Naive thymus-derived CD4-positive, alpha-beta T cell (primary cell): ENCODE measurements at places on chromosomes 2 and 18. TPM values are rescaled to one million over a fixed set of nuclear protein-coding genes. Genes with fewer than 3 reads are reported as not detected.
A peak's percentile ranks its signal among the peaks of the same experiment; 100 is the strongest.

The SPEG gene
- 16.9 TPM for total RNA-seq

The PDE6D gene
- 35.7 and 38.7 TPM in 2 replicates for total RNA-seq

The KLHL41 gene
- not detected for total RNA-seq

The CRYBA2 gene
- not detected for total RNA-seq

The NXPH2 gene
- not detected in 2 replicates for total RNA-seq

The ABHD3 gene
- total RNA-seq, result 39.6 TPM

The SCG2 gene
- not detected for total RNA-seq

The SLC19A3 gene
- not detected for total RNA-seq

The KCNG2 gene
- total RNA-seq, result not detected

The UGT1A3 gene
- total RNA-seq, result not detected

The KHK gene
- 6.1 TPM for total RNA-seq

The FAM117B gene
- 12.8 and 13.3 TPM in 2 replicates for total RNA-seq

The CNTNAP5 gene
- total RNA-seq, result not detected in 2 replicates

The BOLL gene
- not detected for total RNA-seq

- DNase-seq, result no peak
Measured at GRCh38 chr2:233049194-233049761, 10.9 kb upstream of the INPP5D start.

GRCh38 chr2:192140236-192140839 is 54.4 kb downstream of the TMEFF2 start:
- no peak for DNase-seq

DNA sequence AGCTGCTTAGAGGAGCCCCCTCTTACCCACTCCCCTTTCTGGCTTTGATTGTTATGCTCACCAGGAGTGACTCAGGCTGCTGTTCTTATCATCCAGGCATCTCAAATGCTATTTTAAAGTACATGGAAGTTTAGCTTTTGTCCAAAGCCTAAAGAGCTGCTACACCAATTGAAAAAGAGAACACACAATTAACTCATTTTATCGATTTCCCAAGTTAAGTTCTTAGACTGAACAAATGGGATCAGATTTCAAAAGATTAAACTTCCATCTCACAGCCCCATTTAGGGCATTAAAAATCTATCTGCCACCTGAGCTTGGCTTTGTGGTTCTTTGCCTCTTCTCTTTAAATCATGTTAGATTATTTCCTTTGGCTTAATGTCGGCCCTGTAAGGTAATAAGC is 81.2 kb downstream of the MYO5B start:
- no peak for DNase-seq

- no peak for DNase-seq
Measured at GRCh38 chr2:200600549-200601225, 14.9 kb downstream of the AOX1 start.

DNA sequence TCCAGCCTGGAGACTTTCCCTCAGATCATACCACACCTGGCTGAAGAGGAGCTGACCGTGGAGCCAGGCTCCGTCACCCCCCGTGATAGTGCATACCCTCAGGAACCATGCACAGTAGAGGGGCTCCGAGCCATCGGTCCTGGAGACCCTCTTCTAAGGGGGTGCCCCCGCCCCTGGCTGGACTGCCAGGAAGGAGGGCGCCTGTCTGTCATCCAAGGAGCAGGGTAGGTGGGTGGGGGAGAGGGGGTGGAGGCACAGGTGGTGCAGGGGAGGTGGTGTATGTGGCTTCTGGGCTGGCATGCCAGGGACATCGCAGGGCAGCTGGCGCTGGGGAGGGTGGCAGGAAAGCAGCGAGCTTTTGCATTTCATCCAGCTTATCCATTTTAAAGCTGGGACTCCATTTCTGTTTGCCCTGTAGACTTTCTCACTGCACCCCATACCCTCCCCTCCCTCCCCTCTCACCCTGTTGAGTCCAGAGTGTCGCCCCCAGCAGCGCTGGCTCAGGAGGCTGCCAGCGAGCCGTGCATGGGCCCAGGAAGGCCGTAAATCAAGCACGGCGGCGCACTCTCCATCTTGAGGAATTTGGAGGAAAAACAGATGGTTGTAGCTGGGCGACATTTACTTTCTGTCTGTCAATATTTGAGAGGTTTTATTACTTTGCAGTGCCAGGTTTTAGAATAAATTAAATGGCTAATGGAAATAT is 56.2 kb upstream of the HS6ST1 start:
- no peak for DNase-seq

- DNase-seq, result no peak
Measured at GRCh38 chr2:134327367-134327766, 73.5 kb downstream of the MGAT5 start.

DNA sequence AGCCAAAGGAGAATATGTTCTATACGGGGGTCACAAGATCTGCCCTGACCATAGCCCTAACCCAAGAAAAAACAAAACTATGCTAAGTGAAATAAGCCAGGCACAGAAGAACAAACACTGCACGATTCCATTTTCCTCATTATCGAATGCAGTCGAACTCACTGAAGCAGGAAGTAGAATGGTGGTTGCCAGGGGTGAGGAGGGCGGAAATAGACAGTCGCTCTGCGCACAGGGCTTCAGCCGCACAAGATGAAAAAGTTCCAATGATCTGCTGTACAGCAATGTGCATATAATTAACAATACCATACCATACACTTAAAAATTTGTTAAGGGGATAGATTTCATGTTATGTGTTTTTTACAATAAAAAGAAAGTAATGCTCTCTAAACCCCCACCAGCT is 257.7 kb downstream of the TXNL1 start:
- DNase-seq, result no peak

- DNase-seq, result no peak
Measured at GRCh38 chr18:78770139-78770822, 209.3 kb upstream of the SALL3 start.

- DNase-seq, result no peak
Measured at GRCh38 chr2:63651861-63652651, 63.3 kb downstream of the MDH1 start.

DNA sequence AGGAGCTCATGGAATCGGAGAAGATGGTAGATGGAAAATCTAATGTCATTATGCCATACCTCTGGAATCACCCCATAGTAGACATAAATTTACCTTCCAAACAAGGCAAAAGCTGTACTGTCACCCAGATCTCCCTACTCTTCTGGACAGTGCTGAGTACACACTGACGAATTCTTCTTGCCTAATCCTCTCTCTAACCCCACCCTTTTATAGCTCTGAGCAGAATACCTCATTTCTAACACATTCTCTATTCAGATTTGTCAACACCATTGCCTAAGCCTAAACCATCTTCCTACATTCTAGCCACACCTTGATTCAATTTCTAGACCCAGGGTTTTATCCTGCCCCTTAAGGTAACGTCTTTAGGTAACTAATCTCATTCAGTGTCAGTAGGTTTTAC is 321.0 kb upstream of the NRP2 start:
- no peak for DNase-seq

GRCh38 chr18:60235164-60235563 is 137.4 kb downstream of the MC4R start:
- no peak for DNase-seq

- DNase-seq, result no peak
Measured at GRCh38 chr2:226544596-226545210, 254.9 kb downstream of the IRS1 start.

- DNase-seq, result no peak
Measured at GRCh38 chr2:190530248-190530900, 4.1 kb downstream of the NEMP2 start.

DNA sequence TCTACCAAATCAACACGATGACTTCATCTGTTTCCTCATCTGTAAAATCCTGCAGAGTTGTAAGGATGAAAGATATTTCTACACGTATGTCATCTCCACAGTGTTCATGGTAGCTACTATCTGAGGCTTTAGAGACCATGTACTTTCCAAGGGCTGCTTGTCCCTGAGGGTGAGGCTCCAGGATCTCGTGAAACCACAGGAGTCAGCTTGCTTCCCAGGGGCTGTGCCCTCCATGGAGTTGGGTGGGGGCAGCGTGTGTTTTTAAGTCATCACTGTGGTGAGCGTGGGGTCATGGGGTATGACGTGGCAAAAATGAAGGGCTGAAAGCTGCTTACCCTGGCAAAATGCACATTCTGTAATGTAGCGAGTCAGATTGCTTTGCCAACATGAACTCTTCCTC is 81.6 kb downstream of the ASAP2 start:
- DNase-seq, result no peak

GRCh38 chr2:97714950-97715652 is 1.7 kb downstream of the ZAP70 start:
- DNase-seq, result no peak

GRCh38 chr2:22196806-22197205 is 1073.0 kb downstream of the TDRD15 start:
- DNase-seq, result no peak

GRCh38 chr2:64284751-64285150 is 140.5 kb upstream of the PELI1 start:
- DNase-seq, result no peak

DNA sequence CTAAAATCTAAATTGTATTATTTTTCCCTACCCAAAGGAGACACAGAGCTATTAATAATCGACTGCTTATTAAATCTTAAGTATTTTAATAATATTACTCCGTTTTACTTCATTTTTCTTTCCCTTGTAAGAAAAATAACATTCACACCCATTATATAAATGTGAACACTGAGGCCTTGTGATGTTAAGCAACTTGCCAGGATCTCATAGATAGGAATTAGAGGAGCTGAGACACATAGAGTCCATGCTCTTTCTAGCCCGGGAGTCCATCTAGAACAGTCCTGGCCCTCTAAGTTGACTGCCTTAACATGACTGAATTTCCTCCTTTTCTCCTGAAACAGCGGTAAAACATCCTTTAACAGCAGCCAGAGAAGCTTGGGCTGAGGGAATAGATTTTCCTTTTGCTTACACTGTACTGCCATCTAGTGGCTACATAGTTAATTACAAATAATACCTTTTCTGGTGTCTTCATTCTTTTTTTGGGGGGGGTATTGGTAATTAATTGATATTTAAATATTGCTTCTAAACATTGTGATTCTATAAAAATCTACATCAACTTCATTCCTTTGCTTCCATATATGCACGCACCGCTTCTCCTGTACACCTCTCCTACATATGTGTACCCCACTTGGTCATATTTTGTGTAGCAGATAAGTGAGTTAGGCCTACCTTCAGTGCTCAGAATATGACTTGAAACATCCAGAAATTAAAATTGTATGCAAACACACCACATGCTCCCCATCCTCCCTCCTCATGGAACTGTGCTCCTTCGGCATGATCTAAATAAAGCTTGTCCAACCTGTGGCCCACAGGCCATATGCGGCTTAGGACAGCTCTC is 125.8 kb upstream of the HNMT start:
- peak; percentile 7 for DNase-seq

- no peak for DNase-seq
Measured at GRCh38 chr2:57523304-57523703, 523.3 kb upstream of the VRK2 start.

DNA sequence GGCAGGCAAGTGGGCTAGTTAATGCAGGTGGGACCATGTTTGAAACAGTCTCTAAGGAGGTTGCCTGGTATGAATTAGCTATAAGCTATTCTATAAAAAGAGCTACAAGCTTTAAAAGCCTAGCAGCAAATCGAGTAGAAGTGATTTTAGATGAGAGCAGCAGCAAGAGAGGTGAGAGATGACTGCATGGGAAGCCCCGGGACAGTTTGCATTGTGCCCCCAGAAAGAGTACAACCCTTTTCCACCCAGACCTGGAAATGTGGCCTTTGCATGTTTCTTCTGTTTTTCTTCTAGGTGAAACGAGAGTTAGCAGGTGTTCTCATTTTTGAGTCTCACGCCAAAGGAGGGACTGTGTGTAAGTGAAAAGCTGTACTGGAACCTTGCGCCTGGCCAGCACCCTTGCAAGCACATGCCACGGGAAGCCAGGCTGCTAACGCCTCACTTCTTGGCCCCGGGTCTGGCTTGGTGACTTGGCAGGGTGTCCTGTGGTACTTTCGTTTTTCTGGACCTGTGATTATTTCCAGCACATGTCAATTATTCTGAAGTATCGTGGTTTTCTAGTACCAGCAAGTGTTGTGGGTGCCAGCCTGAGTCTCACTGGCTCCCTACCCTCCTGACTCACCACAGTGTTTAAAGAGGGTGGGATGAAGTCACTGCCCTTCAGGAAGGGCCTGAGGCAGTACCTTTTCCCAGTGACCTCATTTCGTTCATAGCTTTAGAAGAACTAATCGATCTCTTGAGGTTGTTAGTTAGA is 90.3 kb upstream of the MAP3K20 start:
- DNase-seq, result no peak

- DNase-seq, result no peak
Measured at GRCh38 chr18:33840212-33840593, 262.2 kb downstream of the ASXL3 start.

- peak; percentile 64 for DNase-seq
Measured at GRCh38 chr2:44237221-44237620, 38.1 kb upstream of the SLC3A1 start.

DNA sequence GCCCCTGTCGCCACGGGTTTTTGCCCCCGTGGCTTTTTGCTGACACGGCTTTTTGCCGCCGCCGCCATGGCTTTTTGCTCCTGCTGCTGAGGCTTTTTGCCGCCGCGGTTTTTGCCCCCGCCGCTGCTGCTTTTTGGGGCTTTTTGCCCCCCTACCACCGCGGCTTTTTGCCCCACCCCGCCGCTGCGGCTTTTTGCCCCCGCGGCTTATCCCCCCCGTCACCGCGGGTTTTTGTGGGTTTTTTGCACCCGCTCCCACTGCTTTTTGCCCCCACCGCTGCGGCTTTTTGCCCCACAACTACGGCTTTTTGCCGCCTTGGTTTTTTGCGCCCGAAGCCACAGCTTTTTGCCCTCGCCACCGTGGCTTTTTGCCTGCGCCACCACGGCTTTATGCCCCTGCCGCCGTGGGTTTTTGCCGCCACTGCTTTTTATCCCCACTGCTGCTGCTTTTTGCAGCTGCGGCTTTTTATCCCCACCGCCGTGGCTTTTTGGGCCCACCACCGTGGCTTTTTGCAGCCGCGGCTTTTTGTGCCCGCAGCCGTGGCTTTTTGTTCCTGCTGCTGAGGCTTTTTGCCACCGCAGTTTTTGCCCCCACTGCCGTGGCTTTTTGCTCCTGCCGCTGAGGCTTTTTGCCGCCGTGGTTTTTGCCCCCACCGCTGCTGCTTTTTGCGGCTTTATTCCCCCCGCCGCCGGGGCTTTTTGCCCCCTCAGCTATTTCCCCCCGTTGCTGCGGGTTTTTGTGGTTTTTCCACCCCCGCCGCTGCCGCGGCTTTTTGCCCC is 2798.0 kb upstream of the TEKT4 start:
- DNase-seq, result no peak

GRCh38 chr2:239630618-239631286 is 229.9 kb upstream of the HDAC4 start:
- no peak for DNase-seq

- DNase-seq, result no peak
Measured at GRCh38 chr2:119512946-119513345, 11.3 kb downstream of the SCTR start.

DNA sequence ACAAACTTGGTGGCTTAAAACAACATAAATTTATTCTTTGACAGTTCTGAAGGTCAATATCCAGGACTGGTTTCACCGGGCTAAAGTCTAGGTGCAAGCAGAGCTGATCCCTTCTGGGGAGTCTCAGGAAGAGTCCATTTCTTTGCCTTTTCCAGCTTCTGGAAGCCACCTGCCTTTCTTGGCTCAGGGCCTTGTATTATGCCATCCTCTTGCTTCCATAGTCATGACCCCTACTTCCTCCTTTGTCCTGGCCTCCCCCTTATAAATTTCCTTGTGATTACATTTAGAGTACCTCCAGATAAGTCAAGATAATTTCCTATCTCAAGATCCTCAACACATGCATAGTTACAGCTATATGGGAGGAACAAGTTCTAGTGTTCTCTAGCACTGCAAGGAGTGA is 1089.5 kb downstream of the LRP1B start:
- DNase-seq, result no peak
